ENCODE measurements at places on chromosomes 11 and 22.

- DNase-seq: no peak
These were observed 4.2 kb downstream of the HRAS start for GRCh38 chr11:530960-531831.

DNA sequence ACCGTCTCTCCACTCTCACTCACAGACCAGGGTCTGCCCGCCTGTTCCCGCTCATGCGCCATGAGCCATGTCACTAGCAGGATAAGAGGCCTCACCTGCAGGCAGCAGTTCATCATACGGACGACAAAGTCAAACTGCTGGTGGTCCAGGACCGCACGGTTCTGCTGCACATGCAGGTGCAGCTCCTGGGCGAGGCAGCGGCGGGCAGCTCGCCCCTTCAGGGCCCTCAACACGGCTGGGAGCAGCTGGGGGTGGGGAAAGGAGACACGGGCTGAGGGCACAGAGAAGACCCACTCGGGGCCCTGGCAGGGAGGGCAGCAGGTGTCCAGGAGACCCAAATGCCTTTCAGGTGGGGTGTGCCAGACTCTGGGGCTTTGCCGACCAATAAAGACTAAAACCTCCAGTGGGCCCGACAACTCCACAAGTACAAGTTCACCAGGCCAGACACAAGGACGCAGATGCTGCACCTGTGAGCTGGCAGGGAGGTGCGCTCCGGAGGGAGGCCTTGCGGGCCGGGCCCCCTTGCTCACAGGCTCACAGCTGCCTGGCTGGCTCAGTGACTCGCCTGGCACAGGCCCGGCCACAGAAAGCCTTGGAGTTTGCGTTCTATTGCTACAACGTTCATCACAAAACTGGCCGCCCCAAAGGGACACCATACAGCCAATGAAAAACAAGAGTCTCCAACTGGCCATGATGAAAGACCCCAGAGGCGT, 11.5 kb downstream of the SBF1 start:
- no peak for DNase-seq

GRCh38 chr22:20953668-20954500, 13.2 kb upstream of the AIFM3 start:
- DNase-seq: no peak

DNA sequence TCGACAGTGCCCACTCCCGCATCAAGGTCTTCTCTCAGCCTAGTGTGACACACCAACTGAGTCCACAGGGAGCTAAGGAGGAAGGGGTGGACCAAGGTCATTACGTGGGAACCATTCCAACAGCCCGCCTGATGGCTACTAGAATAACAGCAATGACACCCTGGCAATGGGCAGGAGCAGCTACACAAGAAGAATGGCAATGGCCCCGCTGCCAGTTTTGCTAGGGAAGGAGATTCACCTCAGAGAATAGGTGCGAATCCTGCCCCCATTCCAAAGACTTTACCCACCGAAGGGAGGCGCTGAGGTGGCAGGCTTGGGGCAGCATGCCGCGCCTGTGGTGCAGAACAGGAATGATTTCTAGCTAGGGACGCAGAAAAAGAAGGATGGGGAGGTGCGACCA, 9.1 kb downstream of the WT1 start:
- DNase-seq: no peak

GRCh38 chr11:78417175-78417887, at the start of gene GAB2:
Gene GAB2 (minus strand): TSS chr11:78417820. CDS start chr11:78417720, 100 bp downstream.
- DNase-seq: peak; percentile 35

- no peak for DNase-seq
These were observed 1508.9 kb downstream of the BRD1 start for GRCh38 chr22:48318575-48319320.

GRCh38 chr11:39910087-39910486, 1549.4 kb downstream of the LRRC4C start:
- DNase-seq: no peak

DNA sequence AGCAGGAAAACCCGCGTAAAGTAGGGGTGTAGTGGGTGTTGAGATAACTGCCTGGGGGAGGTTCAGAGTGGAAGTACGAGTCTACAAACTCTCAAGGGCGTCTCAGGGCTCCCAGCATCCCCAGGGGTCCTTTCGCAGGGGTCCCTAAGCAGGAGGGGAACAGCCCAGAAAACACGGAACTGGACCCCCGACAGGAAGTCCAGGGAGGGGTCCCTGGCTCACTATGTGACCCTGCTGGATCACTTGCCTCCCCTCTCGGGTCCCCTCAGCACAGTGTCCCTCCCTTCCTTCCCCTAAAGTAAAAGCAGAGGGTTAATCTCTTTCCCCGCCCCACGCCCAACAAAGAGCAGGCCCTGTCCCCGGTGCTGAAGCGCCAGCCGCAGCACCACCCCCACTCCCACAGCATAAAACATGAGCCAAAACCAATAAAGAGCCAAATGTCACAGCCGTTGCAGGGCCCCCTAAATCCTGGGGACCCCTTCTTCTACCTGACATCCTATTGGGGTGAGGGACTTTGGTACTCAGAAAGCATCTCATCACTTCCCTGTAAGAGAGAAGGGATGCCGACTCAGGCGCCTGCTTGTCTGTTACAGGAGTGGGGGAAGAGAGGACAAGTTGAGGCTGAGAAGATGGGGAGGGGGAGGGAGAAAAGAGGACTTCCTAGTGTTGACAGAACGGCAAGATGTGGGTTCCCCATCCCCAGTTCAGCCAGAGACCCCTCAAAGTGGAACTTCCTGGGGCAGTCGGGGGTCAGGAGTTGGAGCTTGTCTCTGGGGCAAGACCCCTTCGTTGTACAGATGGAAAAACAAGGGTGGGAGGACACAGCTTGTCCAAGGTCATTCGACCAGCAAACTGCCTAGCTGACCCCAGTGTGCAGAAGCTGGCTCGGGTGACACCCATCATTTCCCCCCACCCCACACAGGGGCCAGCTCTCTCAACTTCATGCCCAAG, 1.4 kb upstream of the NEFH start:
- no peak for DNase-seq

DNA sequence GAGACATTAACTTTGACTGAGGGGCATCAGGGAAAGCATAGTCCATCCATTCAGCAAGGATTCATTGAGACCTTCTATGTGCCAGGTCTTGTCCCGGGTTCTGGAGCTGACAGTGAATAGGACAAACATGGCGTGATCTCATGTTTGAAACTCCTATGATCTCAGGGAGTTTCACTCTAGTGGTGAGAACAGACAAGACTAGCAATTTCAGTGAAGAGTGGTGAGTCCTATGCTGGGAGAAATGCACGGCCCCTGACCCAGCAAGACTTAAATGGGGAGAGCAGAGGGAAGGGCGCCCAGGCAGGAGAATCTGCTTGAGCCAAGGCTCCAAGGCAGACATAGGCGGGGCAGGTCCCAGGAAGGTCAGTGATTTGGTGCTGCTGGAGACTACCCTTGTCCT, 155.7 kb downstream of the CEP164 start:
- DNase-seq: no peak

DNA sequence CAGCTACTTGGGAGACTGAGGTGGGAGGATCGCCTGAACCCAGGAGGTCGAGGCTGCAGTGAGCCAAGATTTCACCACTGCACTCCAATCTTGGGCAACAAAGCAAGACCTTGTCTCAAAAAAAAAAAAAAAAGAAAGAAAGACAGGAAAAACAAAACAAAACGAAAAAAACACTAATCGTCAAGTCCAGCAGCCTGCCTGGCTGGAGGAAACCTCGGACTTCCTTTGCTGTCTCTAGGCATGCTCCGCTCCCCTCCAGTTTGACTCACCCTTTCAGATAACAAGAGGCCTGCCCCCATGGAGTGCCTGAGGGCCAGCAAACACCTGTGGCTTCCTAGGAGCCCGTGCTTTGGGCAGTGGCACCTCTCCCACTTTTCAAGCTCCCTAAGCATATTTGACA, 28.8 kb upstream of the CHKA start:
- no peak for DNase-seq

DNA sequence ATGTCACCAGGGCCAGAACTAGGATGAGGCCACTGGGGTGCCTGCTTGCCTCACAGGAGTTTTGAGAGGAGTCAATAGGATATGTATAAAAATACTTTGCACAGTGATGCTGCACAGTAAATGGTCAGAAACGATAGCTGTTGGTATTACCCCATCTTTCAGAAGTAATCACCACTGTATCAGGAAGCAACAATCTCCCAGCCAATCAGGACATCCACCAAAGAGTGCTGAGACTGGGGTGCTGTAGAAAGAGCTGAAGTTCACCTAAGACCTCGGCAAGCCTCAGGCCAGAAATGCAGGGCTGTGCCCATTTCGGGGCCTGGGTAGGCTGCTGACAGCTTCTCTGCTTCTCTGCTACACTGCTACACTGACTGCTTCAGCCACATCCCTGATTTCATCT, 17.4 kb downstream of the LMO2 start:
- no peak for DNase-seq

DNA sequence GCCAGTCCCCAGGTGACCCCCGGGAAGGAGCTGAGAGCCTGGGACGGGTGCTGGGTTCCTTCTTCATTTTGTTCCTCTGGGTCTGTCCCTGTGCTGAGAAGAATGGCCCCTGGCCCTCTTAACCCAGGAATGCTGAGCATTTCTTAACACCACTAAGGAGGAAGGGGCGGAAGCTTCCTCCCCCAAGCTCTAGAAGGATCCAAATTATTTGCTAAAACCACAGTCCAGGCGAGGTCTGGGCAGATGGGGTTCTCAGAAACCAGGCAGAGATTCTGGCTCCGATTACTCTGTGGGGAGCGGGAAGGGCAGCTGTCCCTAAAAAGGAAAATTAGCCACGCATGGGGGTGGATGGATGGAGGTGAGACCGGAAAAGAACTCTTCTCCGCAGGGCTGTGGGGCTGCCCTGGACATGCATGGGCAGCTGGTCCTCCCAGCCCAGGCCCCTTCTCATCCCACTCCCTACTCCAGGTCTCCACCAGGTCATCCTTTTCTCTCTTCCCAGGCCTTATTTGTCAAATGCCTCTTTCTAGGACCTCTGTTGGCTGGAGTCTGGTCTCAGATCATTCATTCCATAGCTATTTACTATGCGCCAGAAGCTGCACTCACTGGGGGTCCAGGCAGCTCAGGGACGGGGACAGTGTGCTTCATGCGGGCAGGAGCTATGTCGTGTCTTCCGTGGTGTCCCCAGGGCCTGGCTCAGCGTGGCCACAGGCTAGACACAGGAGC, 45.0 kb upstream of the MYH9 start:
- DNase-seq: no peak

GRCh38 chr11:9210922-9211320, 54.2 kb downstream of the DENND5A start:
- no peak for DNase-seq

DNA sequence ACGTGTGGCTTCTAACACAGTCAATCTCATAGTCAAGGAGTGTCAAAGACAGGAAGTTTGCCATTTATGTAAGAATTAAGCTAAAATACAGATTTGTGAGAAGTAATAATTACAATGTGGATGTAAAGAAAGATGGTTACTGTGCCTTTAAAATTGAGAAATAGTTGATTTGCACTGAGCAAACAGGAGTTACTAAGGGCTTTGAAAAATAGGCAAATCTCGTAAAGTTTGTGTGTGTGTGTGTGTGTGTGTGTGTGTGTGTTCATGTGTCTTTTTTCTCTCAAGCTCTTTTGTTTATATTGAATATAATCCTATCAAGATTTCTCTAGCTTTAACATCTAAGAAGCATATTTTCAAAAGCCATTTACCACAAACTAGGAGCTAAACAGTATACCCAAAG, 2284.5 kb downstream of the LRRC4C start:
- DNase-seq: no peak

- no peak for DNase-seq
These were observed 34.1 kb downstream of the CHRDL2 start for GRCh38 chr11:74696939-74697675.

- DNase-seq: no peak
These were observed 78.3 kb upstream of the MYO18B start for GRCh38 chr22:25663654-25664053.

DNA sequence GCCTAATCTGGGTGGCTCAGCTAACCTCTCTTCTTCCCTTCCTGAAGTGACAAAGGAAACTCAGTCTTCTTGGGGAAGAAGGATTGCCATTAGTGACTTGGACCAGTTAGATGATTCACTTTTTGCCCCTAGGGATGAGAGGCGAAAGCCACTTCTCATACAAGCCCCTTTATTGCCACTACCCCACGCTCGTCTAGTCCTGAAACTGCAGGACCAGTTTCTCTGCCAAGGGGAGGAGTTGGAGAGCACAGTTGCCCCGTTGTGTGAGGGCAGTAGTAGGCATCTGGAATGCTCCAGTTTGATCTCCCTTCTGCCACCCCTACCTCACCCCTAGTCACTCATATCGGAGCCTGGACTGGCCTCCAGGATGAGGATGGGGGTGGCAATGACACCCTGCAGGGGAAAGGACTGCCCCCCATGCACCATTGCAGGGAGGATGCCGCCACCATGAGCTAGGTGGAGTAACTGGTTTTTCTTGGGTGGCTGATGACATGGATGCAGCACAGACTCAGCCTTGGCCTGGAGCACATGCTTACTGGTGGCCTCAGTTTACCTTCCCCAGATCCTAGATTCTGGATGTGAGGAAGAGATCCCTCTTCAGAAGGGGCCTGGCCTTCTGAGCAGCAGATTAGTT, 14.2 kb upstream of the UVRAG start:
- no peak for DNase-seq

GRCh38 chr22:44363013-44363979, 50.5 kb upstream of the SHISAL1 start:
- DNase-seq: no peak

- DNase-seq: no peak
These were observed 70.5 kb upstream of the BLID start for GRCh38 chr11:122186439-122187080.

DNA sequence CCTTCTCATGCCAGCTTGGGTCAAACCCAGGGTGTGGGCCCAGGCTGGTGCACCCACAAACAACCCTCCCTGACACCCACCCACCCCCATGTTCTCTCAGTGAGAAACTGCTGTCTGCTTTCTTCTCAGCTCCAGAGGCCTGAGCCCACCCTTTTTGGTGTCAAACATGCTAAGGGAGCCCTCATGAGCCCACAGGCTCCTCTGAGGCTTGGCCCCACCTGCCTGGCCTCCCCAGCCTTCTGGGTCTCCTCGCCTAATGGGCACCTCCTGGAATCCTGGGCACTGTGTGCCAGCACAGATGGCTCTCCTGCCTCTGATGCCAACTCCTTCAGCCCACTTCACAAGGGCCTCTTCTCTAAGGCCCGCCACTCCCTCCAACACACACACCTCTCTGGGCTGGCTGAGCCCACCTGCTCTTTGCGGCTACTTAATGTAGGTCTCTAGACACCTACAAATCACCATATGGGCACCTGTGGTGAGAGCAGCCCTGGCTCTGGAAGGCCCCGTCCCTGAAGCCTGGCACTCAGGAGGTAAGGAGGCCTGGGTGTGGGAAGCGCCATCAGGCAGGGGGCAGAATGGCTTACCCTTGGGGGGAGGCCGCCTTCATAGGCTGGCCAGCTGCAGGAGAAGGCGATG, 4.4 kb downstream of the NAGA start:
- no peak for DNase-seq

- DNase-seq: no peak
These were observed 426.2 kb downstream of the MIAT start for GRCh38 chr22:27083610-27084009.

DNA sequence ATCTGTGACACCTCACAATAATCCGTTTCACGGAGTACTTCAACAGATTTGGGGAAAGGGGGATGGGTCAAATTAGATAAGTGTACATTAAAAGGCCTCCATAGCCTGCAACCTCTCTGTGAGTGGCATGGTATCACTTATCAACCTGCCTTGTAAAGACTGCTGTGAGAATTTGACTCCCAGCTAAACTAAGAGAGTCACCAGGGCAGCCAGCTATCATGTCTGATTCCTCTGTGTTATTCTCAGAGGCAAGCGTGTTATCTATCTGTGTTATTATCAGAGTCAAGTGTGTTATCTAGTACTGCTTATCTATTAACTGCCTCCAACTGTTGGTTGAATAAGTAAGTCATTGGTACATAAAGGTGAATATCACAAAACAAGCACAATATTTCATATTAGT, 4.1 kb upstream of the FAM83F start:
- DNase-seq: no peak

GRCh38 chr11:123195188-123196059, at the start of gene CLMP:
Gene CLMP (minus strand): TSS chr11:123195248. CDS start chr11:123194940, 308 bp downstream.
- DNase-seq: no peak
